Fibroblast of lung (primary cell): ENCODE measurements at places on chromosomes 2 and 18.

DNA sequence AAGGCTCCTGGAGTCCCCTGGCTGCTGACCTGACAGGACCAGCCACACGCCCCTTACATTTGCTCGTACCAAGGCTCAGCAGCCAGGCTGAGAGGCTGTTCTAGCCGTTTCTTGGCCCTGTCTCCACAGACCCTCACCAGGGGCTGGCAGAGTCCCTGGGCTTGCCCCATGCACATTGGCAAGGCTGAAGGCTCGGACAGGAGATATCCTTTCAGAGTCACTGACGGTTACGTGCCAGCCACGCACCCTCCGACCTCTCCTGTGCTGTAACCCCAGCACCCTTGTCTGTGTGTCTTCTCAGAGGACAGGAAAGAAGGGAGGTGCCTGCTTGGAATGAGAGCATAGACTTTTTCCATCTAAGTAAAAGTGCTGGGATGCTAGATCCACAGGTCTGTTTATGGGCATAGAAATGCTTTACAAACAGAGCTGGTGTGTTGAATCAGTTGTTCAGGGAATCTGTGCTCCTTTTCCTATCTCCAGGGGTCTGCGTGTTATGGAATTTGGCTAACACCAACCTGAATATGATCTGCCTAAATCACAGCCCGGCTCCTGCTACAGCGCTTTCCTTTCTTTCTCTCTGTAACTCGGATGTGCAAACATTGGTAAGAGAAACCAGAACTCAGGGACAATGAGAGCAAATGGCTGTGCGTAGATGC is 41.0 kb downstream of the COPS8 start:
- DNase-seq = no peak

- no peak for DNase-seq
Observed at GRCh38 chr18:39238981-39239660, 1673.5 kb upstream of the CELF4 start.

DNA sequence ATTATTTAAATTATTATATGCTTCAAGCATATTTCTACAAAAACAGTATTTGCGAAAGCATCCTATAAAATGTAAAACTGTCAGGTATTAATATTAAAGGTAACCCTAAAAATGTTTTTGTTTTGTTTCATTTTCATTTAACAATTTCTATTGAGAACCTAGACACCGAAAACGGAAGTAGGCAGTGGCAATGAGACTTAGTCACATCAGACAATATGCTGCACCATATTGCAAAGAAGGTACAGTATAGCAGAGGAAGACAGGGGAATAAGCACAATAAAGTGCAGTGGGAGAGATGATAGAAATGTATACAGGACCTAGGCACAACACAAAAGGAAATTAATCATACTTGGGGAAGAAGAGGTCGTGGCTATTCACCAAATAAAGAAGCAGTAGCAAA is 12.2 kb downstream of the SCN1A start:
- DNase-seq = no peak

DNA sequence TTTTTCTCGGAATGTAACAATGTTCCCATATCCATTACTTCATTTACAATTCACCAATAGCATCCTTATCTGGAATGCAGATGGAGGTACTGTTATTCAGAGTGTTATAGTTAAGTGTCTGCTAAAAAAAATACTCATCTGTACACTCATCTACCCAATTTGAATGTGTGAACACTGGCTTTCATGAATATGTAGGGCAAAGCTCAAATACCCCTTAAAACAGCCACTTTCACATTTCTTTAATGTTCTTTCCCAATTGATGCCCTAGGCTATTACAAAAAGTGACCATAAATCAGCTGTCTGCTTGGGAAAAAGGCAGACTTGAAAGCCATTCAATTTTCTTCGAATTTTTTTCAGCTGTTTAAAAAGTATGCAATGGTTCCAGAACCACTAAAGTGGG is 796.3 kb upstream of the FSHR start:
- DNase-seq = no peak

- DNase-seq = peak; percentile 12
Observed at GRCh38 chr2:128626760-128627511, 308.3 kb upstream of the HS6ST1 start.

DNA sequence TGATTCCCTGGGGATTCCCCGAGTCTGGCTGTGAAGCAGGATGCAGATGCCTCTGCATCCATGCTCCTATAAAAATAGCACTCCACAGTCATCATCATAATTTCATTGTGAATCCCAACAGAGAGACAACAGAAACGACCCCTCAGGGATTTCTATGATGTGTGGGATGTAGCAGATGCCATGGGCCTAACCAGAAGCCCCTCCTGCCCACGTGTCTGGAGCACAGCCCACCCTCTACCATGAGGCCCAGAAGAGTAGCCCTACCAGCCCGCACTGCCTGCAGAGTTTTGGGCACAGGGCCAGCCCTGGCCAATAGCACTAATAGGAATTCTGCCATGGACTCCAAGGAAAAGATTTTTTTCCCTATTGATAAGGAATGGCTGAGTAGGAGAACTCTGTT is 66.6 kb downstream of the GYPC start:
- DNase-seq = no peak

DNA sequence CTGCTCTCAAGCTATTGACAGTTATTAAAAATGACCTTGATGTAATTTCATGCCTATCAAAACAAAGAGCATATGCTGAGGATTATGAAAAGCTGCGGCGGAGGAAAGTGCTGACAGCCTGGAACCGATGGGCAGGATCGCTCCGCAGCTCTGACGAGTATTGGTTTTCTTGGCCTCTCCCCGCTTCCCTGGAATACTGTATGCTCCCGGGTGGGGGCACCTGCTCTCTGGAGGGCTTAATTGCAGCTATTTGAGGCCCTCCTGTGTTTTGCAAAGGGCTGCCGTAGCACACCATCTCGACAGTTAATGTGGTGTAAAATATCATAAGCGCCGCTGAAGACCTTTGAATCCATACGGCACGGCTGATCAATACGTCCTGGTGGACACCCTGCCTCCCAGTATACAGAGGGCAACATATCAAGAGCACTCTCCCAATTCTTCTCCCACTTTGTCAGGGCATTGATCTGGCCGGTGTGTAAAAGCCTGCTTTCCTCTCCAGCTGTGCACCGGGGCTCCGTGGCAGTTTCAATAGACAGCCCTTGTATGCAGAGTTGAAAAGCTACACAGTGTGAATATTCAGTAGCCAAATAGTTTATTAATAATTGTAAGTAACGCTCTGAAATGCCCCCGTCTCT is 662.4 kb downstream of the GALR1 start:
- DNase-seq = no peak
